ENCODE measurements at places on chromosomes 2 and 18.

DNA sequence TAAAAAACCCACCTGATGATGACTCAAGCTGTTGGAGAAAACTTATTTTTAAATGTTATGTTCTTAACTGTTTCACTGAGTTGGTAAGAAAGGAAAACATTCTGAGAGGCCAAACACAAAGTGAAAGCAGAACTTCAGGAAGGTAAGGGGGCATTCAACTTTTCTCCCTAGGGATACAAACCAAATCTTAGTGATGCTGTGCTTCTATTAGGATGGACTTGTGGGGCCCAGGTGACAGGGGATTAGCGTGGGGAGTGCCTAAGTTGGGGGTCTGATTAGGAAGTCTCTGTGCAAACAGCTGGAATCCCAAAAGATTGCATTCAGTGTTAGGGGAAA, 18.5 kb downstream of the PDCL3 start:
- no peak for DNase-seq

GRCh38 chr18:63765837-63766236, 9.4 kb upstream of the SERPINB7 start:
- no peak for DNase-seq

DNA sequence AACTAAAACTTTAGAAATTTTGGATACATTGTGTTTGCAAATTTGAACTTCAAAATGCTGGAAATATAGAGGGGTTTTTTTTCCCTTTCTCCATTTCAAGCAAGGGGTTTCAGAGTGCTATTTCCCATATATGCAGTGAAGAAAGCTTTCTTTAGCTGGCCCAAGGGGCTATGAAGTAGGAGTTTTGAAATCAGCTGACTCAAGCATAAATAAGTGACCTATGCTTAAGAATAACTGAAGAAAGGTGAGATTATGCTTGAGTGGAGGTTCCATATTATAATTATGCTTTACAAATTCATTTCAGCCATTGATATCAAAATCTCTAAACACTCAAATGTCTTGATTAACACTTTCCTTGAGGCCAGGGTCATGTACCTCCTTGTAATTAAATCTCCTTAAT, 51.0 kb upstream of the RBBP8 start:
- DNase-seq: no peak

DNA sequence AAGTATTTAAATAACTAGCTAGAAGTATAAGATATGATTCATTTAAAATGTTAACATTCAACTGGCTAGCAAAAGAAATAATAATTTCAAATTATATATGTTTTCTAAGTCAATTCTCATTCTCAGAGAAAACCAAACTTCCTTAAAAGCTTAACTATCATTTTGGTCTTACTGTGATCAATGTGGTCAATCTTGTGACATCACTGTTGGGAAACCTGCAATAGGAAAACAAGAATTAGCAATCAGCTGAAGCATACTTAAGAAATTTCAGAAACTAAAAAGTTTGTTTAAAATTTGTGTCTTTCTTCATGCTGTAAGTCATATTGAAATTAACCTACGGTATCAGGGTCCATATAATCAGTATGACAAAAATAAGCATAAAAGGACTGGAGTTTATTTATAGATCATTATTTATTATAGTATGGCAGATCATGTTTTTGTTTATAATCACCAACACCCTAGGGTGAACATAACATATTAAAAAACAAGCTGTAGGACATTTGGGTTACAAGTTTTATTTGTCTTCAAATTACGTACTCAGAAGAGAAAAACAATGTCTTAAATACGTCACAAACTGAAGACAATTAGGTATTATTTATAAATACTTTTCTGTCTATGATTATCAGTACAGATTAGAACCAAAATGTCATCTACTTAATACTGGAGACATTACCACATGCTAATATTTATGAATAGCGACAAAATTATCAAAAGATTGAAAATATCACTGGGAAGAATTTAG, 60.5 kb downstream of the BAZ2B start:
- no peak for DNase-seq

DNA sequence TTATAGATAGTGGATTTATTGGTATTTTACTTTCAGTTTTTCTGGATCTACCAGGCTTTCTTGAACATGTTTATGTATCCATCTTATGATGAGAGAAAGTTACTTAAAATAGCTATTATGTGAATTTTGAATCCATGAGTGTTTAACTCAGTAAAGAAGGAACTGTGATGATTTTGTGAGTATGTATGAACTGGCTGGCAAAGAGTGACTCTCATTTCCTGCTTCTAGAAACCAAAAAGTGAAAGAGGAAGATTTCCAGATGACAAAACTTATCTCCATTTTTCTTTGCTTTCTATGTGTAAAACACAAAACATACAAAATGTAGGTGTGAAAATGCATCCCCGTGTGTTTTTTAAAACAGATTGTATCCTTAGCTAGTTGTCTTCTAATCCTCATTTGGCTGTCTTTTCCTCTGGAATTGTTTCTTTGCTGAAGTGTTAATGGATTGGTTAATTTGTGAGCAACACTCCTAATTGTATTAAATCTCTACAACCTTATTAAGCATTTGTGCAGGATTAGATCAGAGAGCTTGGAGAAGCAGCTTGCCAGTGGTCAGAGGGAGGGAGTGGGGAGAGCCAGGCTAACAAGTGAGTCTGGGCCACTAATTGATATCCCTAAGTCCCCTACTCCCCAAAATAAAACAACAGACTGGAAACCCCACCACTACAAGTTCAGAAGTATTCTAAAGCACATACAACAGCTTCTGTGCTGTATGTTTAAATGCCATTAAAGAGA, 23.9 kb downstream of the PTPRM start:
- DNase-seq: no peak

GRCh38 chr2:62309465-62310091, 113.7 kb downstream of the B3GNT2 start:
- no peak for DNase-seq

DNA sequence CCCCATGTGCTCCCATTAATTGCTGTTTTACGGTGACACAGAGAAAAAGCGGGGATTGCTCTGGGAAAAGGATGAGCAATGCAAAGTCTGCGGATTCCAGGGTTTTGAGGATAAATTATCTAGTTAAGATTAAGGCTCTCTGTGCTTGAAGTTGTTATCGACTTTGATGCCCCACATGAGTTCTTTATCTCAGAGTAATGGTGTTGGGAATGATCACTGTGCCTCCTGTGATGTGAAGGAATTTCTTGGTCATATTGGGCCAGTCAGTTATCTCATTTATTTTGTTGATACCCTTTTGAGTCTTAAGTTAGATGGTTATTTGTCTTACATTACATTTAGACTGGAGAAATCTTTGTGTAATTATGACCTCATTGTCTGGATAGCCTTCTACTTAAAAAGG, 184.6 kb upstream of the MEX3C start:
- no peak for DNase-seq

All from activated T-helper 1 cell treated with Interleukin-2 at 50 U/mL for 16 hours (primary cell).